ENCODE measurements at places on chromosomes 6 and 20.
A peak's percentile ranks its signal among the peaks of the same experiment; 100 is the strongest.

GRCh38 chr6:31158863-31159855 is 770 bp downstream of the TCF19 start:
- peak; percentile 50 for DNase-seq

- DNase-seq: no peak
Measured at GRCh38 chr6:148443798-148444560, 101.3 kb downstream of the SASH1 start.

- peak; percentile 56 for DNase-seq
Measured at GRCh38 chr6:38871741-38872568, 156.8 kb downstream of the DNAH8 start.

- peak; percentile 78 for DNase-seq
Measured at GRCh38 chr6:35500782-35501181, 3.9 kb upstream of the TEAD3 start.

DNA sequence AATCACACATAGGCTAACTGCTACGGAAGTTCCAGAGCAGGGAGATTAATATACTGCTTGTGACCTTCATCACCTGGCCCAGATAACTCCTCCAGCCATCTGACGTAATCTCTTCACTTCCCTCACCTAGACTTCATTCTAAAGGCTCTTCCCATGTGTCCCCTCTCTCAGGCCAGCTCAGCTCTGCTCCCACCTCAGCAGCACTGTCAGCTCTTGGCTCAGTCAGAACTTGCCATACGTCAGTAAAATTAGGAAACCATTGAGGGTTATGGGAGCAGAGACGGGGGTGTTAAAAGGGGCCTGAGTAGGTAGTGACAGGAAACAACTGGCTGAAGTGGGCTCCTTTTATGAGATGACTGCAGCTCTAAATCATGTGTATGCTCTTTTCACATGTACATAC is 101.5 kb downstream of the KIF6 start:
- DNase-seq: no peak

DNA sequence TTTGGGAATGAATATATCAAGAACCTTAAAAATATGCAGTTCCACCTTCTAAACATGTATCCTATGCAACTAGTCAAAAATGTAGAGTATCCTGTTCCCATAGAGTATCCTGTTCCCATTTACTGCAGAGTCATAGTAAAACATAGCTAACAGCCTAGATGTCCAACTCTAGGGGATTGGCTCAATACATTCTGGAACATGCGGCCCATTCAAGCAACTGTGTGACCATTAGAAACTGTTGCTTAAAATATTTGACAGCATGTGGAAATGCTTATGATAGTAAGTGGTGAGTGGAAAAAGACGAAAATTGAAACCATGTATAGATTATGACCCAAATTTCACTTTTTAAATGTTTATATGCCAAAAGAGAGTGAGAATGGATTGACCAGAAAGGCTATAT is 11.2 kb downstream of the FOXP4 start:
- DNase-seq: no peak

DNA sequence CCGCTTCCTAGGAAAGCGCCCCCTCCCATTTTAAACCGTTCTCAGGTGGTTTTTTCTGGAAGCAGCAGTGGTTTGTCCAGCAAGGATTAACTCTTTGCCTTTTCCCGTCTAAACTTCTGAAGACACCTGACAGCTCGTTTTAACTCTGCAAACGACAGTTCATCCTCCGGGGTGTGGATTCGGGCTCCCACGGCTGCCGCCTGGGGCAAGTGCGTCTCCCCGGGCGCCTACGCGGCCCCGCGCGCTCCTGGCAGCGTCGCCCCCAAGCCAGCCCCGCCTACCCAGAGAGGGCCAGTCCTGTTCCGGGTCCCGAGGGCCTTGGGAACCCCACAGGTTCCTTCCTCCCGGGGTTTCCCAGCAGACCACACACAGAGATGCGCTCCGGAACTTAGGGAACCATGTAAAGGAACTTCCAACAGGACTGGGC is 54.4 kb downstream of the PRR18 start:
- DNase-seq: no peak

- no peak for DNase-seq
Measured at GRCh38 chr6:52510213-52510562, 66.7 kb downstream of the TRAM2 start.

- DNase-seq: no peak
Measured at GRCh38 chr6:141492521-141493284, 640.0 kb upstream of the GJE1 start.

GRCh38 chr6:49430187-49430586 is 32.9 kb downstream of the MMUT start:
- DNase-seq: peak; percentile 78

DNA sequence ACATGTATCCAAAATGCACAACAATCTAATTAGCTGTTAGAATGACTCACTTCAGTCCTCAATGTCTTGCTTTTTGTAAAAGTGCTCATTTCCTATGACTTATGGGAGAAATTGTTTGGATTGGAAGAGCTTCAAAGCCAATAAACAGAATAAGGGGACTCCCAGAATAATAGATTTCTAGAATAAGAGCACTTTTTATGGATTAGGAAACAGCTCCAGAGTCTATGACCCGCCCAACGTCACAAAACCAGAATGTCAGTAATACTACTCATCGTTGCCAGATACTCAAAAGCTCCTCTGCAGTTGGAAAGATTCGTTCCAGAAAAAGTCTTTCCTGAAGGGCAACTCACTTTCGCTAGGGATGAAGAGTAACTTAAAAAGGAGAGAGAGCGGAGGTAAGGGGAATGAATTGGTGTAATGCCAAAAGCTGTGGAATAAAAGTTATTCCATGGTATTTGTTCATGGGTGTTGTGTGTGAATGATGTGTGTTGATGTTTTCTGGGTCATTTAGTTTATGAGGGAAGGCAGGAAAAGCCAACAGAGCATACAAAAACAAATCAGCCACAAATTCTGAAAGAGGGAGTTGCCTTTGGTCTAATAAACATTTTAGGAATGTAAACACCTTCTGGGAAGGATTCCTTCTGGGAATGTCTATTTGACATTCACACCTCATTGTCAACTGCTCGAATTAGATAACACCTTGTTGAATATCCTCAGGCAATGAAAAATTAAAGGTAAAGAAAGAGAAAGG is 64.6 kb downstream of the SYNE1 start:
- peak; percentile 6 for DNase-seq

DNA sequence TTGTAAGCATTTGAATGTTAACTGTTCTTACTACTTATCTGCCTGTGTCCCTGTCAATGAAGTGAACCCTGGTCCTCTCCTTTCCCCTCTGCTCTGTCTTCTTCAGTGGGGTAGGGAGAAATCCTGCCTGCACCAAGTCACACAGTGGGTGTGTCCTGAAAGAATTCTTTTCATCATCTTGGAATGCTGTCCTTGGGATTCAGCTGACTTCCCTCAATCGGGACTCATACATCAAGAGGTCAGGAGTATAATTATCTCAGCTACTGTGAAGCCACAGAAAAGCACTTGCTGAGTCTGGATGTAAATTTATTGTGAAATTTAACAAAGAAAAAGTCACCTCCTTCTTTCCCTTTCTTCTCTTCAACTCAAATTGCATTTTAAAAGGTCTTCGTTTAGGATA is 328.5 kb downstream of the SOX4 start:
- peak; percentile 63 for DNase-seq

GRCh38 chr6:163457637-163458561 is 43.4 kb downstream of the QKI start:
- DNase-seq: peak; percentile 91

DNA sequence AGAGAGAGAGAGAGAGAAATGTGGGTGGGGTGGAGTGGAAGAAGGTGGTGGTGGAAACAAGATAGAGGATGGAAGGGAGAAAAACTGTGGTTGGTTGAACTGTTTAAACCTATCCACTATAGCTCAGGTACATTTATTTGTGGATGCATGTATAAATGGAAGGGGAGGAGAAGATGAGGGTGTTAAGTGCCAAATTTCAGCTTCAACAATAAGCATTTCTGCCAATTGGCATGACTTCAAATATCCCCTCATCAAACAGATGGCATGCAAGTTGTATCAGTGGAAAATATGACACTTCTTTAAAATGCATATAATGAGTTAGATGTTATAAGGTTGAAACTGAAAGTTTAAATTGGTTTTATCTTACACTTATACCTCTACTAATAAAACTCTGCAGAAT is 216.1 kb downstream of the LMBRD1 start:
- DNase-seq: no peak

- peak; percentile 95 for DNase-seq
Measured at GRCh38 chr6:146914489-146915483, 289.4 kb upstream of the STXBP5 start.

- DNase-seq: no peak
Measured at GRCh38 chr20:49519777-49520359, 37.4 kb upstream of the KCNB1 start.

DNA sequence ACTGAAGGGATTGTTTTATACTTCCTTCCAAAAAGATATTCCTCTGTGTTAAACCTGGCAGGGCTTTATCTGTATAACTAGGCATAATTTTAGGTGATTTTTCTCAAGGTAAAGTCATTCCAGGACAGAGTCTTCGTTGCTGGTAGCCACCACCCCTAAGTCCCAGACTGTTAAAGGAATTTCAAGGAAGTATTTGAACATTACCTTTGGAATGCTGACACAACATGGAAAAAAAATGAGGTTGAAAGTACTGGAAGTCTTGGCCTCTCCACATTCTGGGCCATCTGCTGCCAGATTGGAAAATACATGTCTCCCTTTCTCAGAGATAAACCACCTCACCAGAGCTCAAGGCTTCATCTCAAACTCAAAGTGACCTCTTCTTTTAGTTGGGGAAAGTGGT is 27.0 kb upstream of the ETV7 start:
- DNase-seq: peak; percentile 35

DNA sequence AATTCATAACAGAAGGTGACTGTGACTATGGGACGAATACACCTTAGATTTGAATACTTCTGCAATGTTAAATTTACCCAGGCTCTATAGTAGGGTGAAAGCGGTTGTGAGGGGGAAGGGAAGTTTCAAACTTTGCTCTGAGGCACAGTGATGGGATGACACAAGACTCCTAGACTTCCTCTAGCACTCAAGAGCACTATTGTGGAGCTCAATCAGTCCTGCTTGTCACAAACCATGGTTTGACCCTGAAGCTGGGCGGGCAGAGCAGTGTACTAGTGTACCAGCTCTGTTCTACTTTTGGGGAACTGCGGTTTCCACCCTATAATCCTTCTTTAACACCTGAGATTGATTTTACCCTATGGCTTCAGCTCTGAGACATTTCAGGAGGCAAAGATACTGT is 17.1 kb downstream of the TRIM27 start:
- DNase-seq: no peak

- DNase-seq: no peak
Measured at GRCh38 chr6:166533205-166533824, 53.2 kb downstream of the RAMACL start.

- DNase-seq: no peak
Measured at GRCh38 chr6:21375151-21376116, 218.1 kb upstream of the SOX4 start.

- DNase-seq: no peak
Measured at GRCh38 chr6:170152989-170153388, 137.9 kb downstream of the DLL1 start.

- no peak for DNase-seq
Measured at GRCh38 chr6:89615882-89616281, 22.7 kb downstream of the LYRM2 start.

DNA sequence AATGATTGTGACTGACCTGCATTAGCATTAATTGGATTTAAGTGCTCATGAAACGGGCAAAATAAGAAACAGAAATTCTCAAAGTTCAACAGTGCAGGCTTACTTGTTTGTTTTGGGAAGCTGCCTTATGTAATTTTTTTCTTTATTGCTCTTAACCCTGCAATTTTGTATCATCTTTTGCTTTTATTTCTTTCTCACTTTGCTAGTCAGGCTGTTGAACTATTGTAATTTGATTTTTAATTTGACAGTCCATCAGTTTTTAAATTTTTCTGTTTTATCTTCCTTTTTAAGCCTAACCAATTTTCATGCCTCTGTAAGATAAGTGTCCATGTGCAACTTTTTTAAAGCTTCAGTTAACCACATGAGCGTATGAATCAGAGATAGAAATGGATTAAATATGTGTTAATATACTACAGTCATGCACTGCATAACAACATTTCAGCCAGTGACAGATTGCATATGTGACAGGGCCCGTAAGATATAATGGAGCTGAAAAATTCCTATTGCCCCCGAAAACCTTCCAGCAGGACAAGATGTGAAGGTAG is 44.6 kb downstream of the PEX7 start:
- no peak for DNase-seq

DNA sequence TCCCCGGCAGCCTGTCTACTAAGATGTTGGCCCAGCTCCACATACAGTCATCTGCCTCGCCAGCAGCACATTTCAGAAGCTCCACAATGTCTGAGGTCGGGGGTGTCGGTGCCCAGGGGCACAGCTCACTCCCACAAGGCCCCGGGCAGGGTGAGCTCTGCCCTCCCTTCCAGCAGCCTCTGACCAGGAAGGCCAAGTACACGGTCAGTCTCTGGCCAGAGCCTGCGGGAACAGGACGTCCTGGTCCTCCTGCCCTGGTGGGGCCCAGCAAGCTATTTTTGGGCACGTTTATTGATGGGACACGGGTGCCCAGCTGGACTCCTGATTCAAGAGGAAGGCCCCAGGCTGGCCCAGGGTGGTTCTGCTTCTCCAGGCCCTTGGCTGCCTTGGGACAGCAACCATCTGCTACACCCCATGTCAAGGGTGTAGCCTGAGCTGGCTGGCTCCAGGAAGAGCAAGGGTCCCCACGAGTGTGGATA is 114.9 kb upstream of the PTPN1 start:
- peak; percentile 77 for DNase-seq

DNA sequence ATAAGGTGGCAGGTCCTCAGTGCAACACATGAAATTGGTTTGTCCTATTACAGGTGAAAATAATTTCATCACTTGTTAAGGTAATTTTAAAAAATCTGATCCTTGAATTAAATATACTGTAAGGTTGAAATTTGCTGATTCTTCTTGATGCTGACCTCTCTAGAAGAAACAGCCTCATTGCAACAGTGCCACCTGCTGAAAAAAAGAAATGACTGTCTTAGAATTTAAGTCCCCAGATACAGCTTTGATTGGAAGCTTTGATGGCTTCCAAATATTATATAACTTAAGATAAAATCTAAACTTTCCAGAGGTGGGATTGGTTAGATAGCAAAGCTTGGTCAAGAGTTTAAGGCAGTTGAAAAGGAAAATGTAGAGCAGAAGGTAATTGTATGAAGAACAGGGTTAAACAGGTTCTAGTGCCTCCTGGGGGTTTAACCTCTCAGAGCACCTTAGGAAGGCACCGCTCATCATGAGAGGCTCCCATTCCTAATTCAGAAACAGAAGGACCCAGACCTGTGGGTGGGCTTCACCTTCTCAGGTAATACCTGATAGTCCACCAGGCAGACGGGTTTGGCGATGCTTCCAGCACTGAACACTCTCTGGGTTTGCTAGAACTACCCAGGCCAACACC is 401.0 kb downstream of the PAX1 start:
- DNase-seq: no peak

GRCh38 chr20:51600016-51600420 is 57.5 kb upstream of the NFATC2 start:
- no peak for DNase-seq

GRCh38 chr6:36054956-36055355 is 27.3 kb downstream of the MAPK14 start:
- no peak for DNase-seq

- no peak for DNase-seq
Measured at GRCh38 chr20:13183005-13183404, 38.1 kb upstream of the ISM1 start.

- no peak for DNase-seq
Measured at GRCh38 chr6:17299750-17300149, 18.6 kb downstream of the RBM24 start.
